Stimulated activated CD4-positive, alpha-beta T cell treated with anti-CD3 and anti-CD28 coated beads, Interleukin-12 subunit alpha, Interleukin-12 subunit beta, amount 100 ng/mL, for 24 hours (primary cell): ENCODE measurements at places on chromosomes 6 and 20.

DNA sequence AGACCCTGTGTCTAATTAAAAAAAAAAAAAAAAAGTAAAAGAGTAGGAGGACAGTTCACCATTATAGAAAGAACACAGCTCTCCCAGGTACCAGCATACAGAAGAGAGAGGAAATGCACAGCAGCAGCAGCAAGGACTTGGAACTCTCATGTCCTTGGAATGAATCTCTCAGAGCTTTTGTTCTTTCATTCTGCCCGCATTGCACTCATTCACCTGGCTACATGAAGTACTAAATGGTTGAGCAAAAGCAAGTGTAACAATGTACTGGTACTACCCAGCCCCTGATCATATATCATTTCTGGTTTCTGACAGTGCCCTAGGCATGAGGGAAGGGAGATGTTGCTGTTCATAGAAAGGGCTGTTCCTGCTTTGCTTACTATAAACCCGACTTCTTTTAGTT lies 12.1 kb upstream of the BTN3A3 start:
- no peak for DNase-seq

GRCh38 chr6:159068904-159069578 lies 24.2 kb upstream of the TAGAP start:
- no peak for DNase-seq

- no peak for DNase-seq
Observed at GRCh38 chr6:104227508-104227907, 632.2 kb downstream of the HACE1 start.

GRCh38 chr6:47780510-47781356 lies 1.1 kb upstream of the OPN5 start:
- no peak for DNase-seq

GRCh38 chr20:610130-611046 lies at the start of gene TCF15:
Gene TCF15, minus strand, starts transcription at chr20:610309. Its CDS starts 72 bp downstream, at chr20:610237.
- DNase-seq, result no peak

DNA sequence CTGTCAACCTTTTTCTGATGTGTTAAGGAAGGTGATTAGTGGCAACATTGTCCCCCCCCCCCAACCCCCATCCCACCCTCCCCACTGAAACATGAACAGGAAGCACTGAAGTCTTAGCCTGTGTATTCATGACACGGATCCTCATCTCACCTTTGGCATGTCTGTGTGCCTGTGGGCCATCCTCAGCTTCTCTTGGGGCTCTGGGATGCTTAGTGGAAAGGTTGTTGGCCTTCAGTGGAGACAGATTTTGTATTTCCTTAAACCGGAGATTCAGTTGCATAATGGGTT lies 93.6 kb downstream of the RREB1 start:
- DNase-seq, result no peak

GRCh38 chr6:107272246-107272645 lies 156.9 kb upstream of the BEND3 start:
- DNase-seq, result no peak

- DNase-seq, result no peak
Observed at GRCh38 chr6:144104488-144104887, 9.1 kb upstream of the SF3B5 start.

DNA sequence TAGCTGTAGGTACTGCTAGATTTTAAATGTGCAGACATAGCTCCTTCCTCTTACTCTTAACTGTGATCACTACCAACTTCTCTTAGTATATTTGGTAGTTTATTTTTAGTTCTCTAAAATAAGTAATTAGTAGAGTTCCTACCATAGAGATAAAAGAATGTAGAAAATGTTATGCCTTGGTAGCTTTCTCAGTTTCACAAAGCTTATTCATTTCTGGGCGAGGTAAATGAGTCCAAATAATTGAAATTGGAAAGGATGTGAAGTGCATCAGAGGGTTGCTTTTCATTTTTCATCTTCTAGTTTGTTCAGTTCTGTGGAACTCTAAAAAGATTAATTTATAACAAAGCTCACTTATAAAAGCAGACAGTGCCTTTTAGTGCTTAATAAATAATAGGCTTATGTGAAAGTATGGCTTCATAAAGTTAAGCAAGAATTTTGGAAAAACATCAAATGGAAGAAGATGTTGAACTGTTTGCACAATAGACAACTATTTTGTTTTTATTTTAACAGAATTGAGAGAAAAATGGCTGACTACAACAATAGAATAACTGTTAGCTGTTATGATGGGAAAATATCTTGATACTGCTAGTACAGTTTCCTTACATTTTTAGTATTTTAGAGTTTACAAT lies 303.7 kb downstream of the UTRN start:
- DNase-seq, result no peak

DNA sequence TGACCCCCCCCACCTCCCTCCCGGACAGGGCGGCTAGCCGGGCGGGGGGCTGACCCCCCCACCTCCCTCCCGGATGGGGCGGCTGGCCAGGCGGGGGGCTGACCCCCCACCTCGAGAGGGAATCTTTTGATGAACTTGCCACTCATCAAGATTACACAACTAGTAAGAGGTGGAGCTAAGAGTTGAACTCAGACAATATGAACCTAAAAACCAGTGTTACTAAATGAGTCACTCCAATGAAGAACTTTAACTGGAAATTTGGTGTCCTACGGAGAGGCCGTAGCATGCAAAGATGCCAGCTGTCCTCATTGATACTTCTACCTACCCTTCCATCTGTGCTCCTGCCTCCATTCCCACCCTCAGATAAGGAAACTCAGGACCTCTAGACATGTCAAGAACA lies 42.8 kb downstream of the PFDN4 start:
- no peak for DNase-seq

- DNase-seq, result no peak
Observed at GRCh38 chr6:121210943-121211342, 123.3 kb downstream of the TBC1D32 start.

GRCh38 chr6:33583591-33584155 lies 3.6 kb upstream of the BAK1 start:
- DNase-seq, result no peak

DNA sequence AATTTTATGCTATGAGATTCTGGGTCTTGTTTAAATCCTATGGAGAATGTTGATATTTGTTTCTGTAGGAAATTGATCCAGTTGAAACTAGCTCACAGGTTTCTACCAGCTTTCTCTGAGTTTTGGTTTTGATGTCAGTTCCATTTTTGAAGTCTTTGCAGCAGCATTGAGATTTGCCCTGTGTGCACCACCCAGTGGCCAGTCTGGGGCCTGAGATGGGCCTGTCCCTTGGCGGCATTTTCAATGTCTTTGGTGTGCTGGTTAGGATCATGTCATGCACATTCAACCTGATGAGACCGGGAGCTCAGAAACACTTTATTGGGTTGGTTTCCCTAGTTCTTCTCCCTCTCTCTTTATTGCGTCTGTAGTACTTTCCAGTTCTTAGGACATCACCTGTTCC lies 395.2 kb upstream of the MAP3K7 start:
- DNase-seq, result no peak

DNA sequence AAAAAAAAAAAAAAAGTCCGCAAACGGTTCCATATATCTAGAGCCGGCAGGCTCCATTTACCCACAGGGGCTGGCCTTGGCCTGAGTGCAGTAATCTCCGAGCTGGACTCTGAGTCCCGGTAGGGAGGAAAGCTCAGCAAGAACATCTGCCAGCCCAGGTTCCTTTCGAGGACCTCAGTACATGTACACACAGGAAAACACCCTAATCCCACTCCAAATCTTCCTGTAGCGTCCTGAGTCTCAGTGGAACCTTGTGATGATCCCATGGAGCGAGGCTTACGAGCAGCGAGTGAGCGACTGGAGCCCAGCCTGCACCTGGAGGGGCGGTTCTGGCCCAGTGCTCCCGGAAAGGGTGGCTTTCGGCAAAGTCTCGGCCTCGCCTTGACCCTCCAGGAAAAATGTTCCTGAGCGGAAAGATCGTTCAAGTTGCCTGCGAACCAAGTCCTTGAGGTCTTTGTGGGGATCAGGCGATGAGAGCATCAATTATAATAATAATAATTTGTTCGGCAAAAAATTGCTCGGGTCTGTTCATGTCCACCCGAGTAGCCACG lies 32.1 kb downstream of the PRSS16 start:
- DNase-seq, result no peak

GRCh38 chr6:38603966-38604365 lies 35.8 kb downstream of the BTBD9 start:
- DNase-seq, result no peak

DNA sequence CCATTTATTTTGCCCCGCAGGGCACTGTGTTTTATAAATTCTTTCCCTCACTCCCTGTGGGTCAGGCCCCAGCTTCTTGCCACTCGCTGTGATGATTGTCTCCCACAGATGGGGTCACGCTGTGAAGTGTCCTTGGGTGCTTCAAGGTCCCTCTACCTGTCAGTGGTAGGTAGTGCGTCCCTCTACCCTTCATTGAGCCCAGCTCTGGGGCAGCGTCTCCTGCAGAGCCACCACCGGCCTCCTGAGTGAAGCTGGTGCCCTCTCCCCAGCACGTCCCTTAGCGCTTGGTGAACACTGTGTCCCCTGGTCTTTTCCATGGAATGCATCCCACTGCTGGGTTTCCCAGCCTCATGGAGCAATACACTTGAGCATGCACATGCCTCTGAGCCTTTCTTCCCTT lies 108.2 kb downstream of the NRN1 start:
- no peak for DNase-seq

GRCh38 chr20:15859061-15859460 lies 714.2 kb downstream of the KIF16B start:
- no peak for DNase-seq

GRCh38 chr6:136086686-136087085 lies 163.4 kb downstream of the MTFR2 start:
- no peak for DNase-seq
